ENCODE measurements at places on chromosomes 3 and 15.
A peak's percentile ranks its signal among the peaks of the same experiment; 100 is the strongest.

DNA sequence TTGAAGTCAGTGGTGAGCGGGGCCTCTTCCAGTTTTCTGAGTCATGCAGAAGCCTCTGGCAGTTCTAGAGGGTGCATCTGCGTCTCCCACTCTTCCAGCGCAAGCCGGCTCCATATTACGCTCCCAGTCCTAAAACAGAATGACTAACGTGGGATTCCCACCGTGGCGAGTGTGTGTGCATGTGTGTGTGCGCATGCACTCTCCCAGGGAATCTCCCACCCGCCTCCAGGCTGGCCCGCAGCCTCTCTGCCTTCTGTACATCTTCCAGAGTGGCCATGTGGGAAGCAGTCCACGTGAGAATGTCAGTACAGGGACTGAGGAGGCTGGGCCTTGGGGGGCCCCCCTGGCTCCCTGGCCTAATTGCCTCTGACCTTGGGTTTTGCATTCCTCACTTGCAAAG is 87.7 kb downstream of the LSM3 start:
- DNase-seq, result no peak

DNA sequence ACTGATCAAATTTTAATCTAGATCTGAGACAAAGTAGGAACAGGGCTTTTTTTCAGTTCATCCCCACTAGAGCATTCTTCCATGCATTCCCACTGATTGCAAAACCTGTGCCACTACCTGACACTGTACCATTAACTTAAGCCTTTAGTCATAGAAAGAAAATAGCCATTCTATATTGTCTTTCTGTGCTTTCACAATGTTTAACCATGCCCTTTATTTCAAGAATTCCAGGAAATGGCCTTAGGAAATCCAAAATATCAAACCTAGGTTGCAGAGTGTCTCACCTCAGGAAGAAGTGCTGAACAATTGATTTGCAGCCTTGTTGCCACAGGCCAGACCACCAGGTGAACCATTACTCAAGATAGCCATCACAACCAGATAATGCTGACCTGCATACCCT is 56.2 kb upstream of the TGFBR2 start:
- DNase-seq, result no peak

GRCh38 chr3:64488939-64489338 is 198.9 kb downstream of the ADAMTS9 start:
- no peak for DNase-seq

GRCh38 chr15:96583671-96584070 is 253.2 kb downstream of the NR2F2 start:
- DNase-seq, result no peak

GRCh38 chr15:100696452-100696851 is 94.1 kb downstream of the ASB7 start:
- no peak for DNase-seq

DNA sequence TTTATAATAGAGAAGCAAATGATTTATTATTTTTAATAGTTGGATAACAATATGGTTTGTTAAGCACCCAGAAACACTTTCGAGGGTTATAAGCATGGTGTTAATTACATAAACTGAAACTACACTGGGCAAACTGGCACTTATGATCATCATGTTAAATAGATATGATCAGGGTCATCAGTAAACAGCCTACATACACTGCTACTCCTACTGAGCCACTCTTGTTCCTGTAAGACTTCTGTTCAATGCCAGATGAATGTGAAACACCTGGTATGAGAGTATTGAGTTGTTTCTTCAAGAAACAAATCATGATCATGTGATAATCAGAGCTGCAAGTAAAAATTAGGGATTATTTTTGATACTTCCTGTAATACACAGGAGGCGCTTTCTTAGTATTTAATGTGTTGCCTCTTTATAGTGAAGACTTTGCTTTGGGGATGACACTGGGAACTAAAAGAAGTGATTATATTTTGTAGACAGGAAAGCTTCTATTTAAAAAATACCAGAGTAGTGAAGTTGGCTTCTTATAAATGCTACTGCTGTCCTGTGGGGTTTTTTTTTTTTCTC is 32.3 kb upstream of the UTS2B start:
- DNase-seq, result peak; percentile 19

GRCh38 chr3:78112291-78113010 is 1072.6 kb downstream of the ROBO2 start:
- DNase-seq, result no peak

DNA sequence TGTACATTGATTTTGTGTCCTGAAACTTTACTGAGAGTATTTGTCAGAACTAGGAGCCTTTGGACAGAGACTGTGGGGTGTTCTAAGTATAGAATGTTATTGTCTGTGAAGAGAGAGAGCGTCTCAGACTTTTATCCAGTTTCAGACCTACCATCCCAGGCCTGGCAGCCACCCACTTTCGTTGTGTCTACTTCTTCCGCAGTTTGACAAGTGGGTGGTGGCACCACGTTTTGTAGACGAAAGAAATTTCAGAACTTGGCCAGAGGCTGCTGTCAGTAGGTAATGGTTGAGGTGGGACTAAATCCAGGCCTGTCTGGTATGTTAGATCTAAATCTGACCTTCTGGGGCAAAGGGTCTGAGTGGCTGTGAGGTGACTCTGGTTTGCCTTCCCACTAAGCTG is 13.4 kb upstream of the TRAK1 start:
- no peak for DNase-seq

GRCh38 chr15:74599156-74599555 is 16.5 kb upstream of the CLK3 start:
- DNase-seq, result no peak

DNA sequence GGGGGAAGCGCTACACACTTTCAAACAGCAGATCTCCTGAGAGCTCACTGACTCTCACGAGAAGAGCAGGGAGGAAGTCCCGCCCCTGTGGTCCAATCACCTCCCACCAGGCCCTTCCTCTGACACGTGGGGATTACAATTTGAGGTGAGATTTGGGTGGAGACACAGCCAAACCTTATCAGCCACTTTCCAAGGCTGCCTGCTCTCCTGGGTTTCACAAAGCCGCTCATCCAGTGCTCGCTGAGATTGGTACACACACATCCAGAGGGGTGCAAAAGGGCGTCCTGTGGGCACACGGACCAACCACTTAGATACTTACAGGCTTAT is 23.1 kb downstream of the XXYLT1 start:
- DNase-seq, result no peak

DNA sequence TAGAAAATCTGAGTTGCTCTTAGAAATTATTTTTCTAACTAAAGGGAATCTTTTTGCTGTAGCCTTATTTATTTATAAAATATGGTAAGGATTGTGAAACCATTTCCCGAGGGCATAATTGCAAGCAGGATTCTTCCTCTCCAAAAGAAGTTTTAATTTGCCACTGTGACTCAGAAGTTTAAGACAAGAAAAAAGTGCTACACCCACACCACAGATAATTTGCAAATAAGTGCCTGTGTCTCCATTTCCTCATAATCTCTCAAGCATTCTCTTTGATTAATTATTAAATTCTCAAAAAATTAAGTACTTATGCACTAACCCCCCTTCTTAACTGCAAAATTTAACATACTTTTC is 43.6 kb downstream of the RASA2 start:
- DNase-seq, result no peak
